ENCODE measurements at places on chromosomes 4 and X.

DNA sequence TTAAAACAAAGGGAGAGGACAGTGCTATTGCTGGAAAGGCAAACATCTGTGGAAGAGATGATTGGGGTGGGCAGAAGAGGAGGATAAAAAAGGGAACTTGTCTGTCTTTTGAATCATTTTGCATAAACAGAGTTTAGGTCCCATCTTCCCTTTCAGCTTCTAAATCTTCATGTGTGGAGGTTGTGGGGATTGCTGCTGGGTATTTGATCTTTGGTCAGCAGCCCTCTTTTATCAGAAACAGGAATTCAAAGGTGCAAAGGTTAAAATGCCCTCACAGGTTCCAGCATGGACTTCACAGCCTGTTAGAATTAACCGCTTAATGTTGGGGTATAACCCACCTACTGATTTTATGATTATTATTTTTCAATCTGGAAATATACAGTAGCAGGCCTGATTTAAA is 39.5 kb upstream of the TMEM154 start:
- DNase-seq, result no peak

- DNase-seq, result no peak
Measured at GRCh38 chr4:166386491-166387360, 513.7 kb downstream of the TLL1 start.

GRCh38 chr4:139331185-139331584 is 28.9 kb upstream of the NDUFC1 start:
- no peak for DNase-seq

GRCh38 chr4:5469151-5469775 is 239.1 kb downstream of the EVC2 start:
- no peak for DNase-seq

DNA sequence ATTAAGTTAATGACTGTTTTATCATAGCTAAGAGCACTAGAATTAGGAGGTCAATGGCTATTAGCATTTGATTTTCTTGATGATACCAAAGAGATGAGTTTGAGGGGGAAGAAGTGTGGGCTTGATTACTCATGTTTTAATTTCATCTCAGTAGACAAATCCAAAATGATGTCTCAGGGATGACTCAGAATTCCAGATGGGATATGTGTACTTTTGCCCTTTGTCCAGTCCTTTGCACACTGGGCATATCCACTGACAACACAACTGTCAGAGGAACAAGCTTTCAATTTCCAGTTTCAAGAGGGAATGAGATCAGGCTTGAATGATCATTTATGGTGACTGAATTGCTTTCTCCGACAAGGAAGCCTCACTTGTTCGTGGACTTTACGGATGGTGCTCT is 325.3 kb upstream of the FTHL17 start:
- no peak for DNase-seq

- no peak for DNase-seq
Measured at GRCh38 chr4:82969414-82969813, 41.2 kb downstream of the LIN54 start.

- no peak for DNase-seq
Measured at GRCh38 chr4:2258091-2259035, 3.5 kb downstream of the MXD4 start.

DNA sequence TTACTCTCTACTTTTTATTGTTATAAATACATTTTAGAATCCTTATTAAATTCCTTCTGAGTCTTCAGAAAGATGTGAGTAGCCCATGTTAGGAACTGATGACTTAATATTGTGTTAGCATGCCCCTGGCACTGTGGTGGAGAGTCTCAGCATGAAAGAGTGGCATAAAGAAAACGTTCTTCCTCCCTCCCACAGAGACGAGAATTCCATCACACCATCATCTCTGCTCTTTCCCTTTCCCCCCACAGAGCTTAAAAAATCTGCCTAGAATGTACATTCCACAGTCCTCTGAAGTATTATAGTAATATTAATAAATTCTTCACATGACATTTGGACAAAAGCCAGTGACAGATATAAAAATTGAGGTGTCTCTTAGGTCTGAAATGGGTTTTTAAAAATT is 117.8 kb upstream of the DKK2 start:
- no peak for DNase-seq

DNA sequence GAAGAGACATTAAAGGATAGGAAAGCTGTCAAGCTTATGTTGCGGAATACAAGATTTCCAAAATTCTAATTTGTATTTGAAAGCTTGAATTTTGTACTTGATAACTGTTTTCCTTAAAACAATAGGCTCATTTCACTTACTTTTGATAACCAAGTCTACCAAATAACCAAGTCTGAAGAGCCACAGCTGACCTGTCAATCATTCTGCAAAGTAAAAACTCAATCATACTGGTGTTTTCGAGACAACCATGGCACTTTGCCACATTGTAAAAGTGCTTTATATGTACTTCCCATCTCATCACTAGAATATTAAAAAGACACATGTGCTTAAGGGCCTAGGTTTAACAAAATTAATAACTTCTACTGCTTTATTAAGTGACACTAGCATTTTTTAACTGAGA is 47.9 kb downstream of the LEF1 start:
- DNase-seq, result no peak

- DNase-seq, result peak; percentile 61
Measured at GRCh38 chr4:88107406-88108107, 50.9 kb downstream of the ABCG2 start.
